ENCODE measurements at places on chromosomes 2 and 18.

DNA sequence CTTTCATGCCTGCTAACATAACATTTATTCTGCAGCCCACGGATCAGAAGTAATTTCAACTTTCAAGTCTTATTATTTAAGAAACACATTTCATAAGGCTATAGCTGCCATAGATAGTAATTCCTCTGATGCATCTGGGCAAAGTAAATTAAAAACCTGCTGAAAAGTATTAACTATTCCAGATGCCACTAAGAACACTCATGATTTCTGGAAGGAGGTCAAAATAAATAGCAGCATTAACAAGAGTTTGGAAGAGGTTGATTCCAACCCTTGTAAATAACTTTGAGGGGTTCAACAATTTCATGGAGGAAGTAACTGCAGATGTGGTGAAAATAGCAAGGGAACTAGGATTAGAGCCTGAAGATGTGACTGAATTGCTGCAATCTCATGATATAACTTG, 77.6 kb downstream of the CCDC148 start:
- no peak for DNase-seq

- no peak for DNase-seq
These were observed 58.2 kb downstream of the SERPINB8 start for GRCh38 chr18:64027931-64028695.

- DNase-seq = no peak
These were observed 96.7 kb upstream of the ACKR3 start for GRCh38 chr2:236472720-236473495.

GRCh38 chr18:27249933-27250332, 64.8 kb upstream of the CHST9 start:
- DNase-seq = no peak

DNA sequence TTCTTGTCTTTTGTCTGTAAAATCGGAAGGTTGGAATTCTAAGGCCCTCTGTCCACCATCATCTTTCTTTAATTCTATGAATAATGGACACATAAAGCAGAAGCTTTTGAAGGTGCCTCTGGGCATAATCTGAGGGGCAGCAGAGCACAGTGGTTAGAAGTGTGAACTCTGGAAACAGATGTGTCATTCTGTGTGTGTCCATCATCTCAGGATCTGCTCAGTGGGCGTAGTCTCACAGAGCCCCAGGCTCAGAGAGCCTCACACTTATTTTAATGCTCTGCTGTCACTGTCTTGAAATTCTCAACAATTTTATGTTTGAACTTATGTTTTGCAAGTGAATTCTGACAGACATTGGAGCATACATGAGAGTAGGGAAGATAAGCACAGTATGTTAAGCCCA, 31.0 kb upstream of the CCDC93 start:
- no peak for DNase-seq

DNA sequence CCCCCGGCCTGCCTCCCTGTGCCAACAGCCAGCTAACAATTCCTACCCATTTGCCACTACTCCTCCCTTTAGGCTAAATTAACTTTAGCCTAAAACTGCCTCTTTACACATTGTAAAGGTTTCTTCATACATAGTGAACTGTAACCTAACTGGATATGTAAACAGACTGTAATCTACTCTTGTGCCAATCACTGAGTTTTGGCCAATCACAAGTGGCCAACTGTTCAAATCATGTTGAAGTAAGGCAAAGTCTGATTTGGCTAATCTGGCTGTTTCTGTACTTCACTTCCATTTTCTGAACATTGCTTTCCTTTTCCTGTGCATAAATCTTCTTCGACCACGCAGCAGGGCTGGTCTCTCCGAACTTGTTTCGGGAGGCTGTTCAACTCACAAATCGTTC, 103.6 kb upstream of the LYPD6 start:
- no peak for DNase-seq

Data from ACHN (cell line).